ENCODE measurements at places on chromosomes 6 and 20. TPM values are rescaled to one million over a fixed set of nuclear protein-coding genes. Genes with fewer than 3 reads are reported as not detected.

DNA sequence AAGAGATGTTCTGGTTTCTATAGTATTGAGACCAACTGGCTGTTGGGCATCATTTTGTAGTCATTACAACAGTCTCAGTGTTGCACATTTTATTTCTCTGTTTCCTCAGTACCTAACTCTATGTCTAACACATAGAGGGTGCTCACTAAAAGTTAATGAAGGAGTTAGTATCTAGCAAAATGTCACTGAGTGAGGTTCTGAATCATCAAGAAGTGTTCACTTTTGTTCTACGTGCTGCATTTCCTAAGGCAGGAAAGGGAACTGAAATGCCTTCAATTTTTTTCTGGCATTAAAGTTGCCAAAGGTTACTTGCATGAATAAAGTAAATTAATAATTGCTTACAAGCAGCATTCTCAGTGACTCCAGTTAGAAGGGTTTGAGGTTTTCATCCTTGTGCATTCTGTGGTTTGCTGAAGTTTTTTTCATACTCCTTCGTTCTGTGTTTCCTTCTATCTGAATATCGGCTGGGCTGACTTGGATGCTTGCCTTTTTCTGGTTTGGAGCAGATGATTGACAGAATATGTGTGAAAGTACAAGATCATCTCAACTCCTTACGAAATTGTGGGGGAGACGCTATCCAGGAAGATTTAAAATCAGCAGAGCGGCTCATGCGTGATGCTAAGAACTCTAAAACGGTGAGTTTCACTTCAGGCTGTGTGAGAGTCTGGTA, 114.5 kb upstream of the SCGN start:
- no peak for DNase-seq

DNA sequence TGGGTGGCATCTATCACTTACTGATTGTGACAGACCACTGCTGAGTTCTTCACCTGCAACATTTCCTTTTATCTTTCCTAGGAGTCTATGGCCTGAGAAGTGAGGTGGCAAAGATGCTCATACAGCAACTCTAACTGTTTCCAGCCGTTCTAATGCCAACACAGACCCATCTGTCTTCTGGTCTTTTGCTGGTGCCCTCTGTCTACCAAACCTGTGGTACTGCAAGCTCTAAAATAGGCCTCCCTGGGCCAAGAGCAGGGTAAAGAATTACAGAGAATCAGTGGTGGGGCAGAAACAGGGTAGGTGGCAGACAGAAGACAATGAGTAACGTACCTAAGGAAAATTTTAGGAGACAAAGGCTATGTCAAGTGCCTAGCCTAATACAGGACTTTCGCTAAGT, 611.0 kb upstream of the FLRT3 start:
- DNase-seq = peak; percentile 37

AARS2 gene
- total RNA-seq = 9.5 TPM

B3GAT2 gene
- total RNA-seq = under 0.01 TPM

GRCh38 chr6:77883851-77884250, 231.0 kb downstream of the MEI4 start:
- peak; percentile 3 for DNase-seq

GRCh38 chr20:47610247-47610944, 108.7 kb downstream of the NCOA3 start:
- peak; percentile 83 for DNase-seq

DEFB132 gene
- total RNA-seq = not detected

RIMS4 gene
- total RNA-seq = not detected

MAP7 gene
- 30.8 TPM for total RNA-seq

DNA sequence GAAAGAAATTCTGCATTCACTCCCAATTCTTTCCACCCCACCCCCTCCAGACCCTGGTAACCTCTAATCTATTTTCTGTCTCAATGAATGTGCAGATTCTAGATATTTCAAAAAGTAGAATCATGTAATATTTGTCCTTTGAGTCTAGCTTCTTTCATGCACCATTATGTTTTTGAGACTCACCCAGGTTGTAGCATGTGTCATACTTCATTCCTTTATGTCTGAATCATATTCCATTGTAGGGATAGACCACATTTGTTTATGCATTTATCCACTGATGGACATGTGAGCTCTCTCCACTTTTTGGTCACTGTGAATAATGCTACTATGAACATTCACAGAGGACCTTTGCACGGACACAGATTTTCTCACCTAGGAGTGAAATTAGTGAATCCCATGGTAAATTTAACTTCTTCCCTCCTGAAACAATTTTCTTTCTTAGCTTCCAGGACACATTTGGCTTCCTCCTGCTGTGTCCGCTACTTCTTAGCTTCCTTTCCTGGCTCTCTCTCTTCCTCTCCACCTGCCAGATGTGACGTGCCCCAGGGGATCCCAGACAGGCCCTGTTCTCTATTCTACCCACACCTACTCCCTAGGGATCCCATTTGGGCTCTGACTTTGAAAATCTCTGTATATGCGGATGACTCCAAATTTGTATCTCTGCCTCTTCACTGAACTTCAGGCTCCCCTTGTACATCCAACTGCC, 24.1 kb upstream of the ARFGEF2 start:
- peak; percentile 88 for DNase-seq

GRCh38 chr6:145266432-145267075, 468.8 kb downstream of the EPM2A start:
- DNase-seq = no peak

DNA sequence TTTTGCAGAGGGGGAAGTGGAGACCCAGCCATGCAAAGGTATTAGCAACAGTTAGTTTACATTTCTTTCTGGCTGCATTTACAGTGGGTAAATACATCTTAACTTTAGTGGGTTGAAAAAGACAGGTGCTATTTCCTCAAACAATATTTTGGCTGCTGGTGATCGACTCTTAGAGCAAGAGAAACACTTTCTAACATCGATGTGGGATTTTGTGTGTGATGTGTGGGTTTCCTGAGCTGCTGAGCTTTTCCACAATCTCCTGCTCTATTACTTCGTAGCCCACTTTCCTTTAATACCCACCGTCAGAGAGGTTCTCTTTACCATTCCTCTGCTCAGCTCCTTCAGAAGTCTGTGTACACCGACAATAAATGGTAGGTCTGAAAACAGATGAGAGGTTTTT, 339.0 kb downstream of the NRN1 start:
- no peak for DNase-seq

- DNase-seq = no peak
Observed at GRCh38 chr20:25008388-25009217, 16.1 kb upstream of the APMAP start.

DNA sequence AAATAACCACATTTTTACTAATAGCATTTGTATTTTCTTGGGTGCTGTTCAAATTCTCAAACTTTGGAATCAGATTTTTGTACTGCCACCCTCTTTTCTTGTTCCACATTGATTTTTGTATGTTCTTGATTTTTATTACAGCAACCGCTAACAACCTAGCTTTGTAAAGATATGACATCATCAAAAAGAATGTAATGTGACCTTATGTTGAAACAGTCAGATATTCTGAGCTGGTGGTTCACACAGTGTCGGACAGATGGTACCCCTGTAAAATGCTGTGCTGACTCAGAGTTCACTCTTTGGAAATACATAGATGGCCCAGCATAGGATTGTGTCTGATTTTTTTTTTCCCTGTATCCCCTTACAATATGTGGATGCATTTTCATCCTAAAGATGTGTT, 118.9 kb downstream of the QKI start:
- DNase-seq = peak; percentile 87

DNA sequence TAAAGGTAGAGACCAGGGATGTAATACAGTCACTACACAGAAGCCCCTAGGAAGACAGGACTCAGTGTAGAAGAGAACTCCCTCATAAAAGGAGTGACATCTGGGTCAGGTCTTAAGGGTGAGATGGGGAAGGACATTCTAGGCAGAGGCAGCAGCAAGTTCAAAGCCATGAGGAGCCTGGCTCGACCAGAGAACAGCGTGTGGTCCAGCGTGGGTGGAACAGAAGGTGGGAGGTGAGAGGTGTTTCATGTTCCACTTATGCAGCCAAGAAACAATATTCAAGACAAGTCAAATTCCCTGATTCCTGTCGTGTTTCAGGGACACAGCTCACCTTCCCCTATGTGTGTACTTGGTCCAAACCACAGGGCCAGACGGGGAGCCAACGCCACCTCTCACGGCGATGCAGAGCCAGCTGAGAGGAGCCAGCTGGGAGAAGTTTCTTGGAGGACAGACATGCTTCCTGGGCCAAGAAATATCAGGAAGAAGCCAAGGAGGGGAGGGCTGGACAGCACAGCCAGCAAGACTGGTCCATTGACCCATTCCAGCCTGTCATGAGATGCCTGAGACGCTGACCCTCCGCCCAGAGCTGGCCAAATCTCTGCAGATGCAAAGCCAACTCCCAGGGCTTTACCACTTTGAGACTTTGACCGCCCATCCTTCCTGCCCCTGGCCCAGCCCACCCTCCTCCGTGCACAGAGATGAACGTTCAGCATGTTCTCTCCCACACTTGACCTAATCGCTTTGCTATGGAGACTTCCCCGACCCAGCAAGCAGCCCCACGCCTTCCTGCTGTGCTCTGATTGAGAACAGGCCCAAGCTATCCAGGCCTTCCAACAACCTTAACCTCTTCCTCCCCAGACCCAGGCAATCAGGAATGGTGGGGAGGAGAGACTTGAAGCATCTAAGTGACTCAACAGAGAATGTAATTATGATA, 113.8 kb downstream of the PRND start:
- DNase-seq = no peak

GRCh38 chr6:37072526-37072925, 67.1 kb downstream of the FGD2 start:
- no peak for DNase-seq

CDSN gene
- total RNA-seq = not detected

DNA sequence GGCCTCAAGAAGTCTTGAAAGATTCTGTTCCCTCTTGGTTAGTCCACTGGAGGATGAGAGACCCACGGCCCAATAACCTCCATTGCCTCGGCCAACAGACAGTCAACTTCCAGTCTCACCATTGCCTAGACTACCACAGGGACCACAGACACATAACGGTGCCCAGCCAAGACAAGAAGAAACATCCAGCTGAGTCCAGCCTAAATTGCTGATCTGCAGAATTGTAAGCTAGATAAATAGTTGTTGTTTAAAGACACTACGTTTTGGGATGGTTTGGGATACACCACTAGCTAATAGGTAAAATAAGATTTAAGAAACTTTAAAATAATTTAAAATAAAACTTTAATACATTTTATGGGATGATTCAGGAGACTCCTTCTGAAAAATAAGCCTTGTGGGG, 324.7 kb upstream of the JAG1 start:
- DNase-seq = no peak

NT5E gene
- total RNA-seq = 71.1 TPM

- DNase-seq = peak; percentile 63
Observed at GRCh38 chr6:45543298-45544235, 165.8 kb upstream of the SUPT3H start.

GRCh38 chr20:17969278-17969883, 563 bp downstream of the MGME1 start:
- DNase-seq = peak; percentile 57

RIPPLY2 gene
- total RNA-seq = not detected

DNA sequence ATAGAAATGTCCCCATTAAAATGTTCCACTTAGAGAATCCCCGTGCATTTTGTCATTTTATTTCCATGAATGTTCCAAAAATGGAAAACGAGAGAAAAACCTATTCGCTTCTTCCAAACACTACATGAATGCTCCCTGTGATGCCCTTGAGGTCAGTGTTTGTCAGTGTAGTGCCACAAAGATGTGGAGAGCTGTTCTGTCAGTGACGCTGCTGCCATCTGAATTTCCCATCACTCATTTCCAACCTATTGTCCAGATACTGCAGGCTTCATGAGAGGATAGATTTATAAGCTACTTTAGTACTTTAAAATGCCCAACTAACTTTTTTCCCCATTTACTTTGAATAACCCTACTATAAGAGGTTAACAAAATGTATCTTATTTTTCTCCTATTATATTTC, 335.8 kb downstream of the CDKAL1 start:
- DNase-seq = no peak

SNAI1 gene
- total RNA-seq = not detected

DNA sequence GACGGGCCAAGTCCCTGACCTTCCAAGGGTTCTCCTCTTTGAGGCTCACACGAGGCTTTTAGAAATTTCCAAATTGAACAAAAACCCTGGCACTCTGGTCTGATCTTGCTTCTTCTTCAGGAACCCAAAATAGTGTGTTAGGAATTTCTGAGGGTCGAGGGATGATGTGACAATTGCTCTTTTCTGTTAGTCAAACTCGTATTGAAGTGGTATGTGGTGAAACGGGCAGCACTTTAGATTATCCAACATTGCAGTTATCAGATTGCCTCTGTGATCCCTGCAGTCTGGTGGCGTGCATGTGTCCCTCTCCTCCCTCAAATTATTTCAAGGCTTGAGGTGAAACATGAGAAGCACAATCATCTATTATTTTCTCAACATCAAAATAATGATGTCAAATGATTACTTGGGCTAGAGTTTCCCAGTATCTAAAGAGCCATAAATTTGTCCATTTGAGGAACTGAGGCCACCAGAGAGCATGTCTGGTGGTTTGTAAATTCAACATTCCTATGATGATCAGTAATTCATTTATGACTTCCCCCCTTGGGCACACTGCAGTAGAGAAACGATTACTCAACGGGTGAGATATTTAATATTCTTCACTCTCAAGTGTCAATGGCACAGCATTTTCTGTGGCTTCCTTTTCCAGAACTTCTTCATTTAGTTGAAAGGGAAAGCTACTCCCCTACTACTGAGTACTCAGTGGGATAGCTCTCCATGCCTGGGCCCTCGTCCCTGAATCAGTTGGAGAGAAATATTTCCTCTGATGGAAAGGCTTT, 308.6 kb upstream of the MAP3K7 start:
- no peak for DNase-seq

GRCh38 chr6:23826572-23826971, 299.4 kb upstream of the NRSN1 start:
- DNase-seq = peak; percentile 16
